ENCODE measurements at places on chromosomes 3 and 15. TPM values are rescaled to one million over a fixed set of nuclear protein-coding genes. Genes with fewer than 3 reads are reported as not detected.

GRCh38 chr3:177946936-177947335 lies 589.3 kb upstream of the KCNMB2 start:
- no peak for DNase-seq

DNA sequence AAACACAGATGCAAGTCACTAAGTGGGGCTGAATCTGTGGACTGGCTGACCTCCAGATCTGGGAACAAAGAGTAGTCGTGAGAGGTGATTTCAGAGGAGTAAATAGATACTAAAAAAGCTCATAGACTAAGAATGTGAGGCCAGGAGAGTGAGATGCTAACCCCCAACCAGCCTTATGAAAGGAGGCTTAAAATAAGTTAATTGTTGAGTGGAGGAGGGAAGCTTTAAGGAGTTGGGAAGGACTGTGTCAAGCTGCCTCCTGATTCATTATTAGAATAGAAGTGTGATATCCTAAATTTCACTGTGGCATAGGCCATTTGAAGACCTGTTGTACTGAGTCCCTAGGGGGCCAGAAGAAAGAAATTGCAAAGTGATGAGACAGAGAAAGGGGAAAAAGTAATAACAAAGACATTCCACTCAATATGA lies 107.6 kb downstream of the RBPMS2 start:
- no peak for DNase-seq

DNA sequence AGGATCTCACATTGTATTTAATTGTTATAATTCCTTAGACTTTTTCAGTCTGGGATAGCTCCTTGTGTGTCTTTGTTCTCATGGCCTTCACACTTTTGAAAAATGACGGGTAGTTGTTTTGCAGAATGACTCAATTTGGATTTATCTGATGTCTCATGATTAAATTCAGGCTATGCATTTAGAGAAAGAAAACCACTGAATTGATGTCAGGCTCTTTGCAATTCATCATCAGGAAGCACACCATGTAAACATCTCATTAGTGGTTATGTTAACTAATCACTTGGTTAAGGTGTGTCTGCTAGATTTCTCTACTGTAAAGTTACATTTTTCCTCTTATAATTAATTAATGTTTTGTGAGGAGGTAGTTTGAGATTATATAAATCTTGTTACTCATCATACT lies 8.0 kb upstream of the SLC22A13 start:
- no peak for DNase-seq

The SCAANT1 gene
- not detected for total RNA-seq

- no peak for DNase-seq
Observed at GRCh38 chr3:61520966-61521628, 40.3 kb upstream of the PTPRG start.

DNA sequence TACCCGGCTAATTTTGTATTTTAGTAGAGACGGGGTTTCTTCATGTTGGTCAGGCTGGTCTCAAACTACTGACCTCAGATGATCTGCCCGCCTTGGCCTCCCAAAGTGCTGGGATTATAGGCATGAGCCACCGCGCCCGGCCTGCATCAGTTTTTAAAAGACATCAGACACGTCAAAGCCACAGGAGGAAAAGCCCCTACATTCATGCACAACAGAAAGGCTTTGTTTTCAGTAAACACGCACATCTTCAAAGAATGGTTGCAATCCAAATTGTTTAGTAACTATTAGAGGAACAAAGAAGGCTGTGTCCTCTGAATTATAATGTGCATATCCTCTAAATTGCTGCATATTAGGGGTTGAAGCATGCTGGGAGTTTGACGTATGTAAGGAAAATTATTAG lies 53.3 kb downstream of the BTD start:
- DNase-seq = no peak

The CYP1A2 gene
- total RNA-seq = not detected

The HACD2 gene
- total RNA-seq = 22.6 TPM

DNA sequence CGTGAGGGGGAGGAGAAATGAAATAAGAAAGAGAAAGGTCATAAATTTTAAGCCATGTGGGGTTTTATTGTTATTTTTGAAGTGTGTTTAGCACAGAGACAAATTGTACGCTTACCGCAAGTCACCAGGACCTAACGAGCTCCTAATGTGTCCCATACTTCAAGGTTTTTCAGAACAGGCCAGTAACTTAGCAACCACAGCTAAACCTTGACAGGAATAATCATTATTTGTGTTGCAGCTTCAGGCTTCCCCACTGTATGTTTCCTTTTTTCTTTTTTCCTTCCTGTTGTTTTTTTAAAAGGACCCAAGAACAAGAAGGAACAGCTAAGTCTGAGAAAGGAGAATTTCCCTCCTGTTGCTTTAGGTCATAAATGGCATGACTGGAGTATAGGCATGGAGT lies 160.8 kb downstream of the TUSC7 start:
- no peak for DNase-seq

DNA sequence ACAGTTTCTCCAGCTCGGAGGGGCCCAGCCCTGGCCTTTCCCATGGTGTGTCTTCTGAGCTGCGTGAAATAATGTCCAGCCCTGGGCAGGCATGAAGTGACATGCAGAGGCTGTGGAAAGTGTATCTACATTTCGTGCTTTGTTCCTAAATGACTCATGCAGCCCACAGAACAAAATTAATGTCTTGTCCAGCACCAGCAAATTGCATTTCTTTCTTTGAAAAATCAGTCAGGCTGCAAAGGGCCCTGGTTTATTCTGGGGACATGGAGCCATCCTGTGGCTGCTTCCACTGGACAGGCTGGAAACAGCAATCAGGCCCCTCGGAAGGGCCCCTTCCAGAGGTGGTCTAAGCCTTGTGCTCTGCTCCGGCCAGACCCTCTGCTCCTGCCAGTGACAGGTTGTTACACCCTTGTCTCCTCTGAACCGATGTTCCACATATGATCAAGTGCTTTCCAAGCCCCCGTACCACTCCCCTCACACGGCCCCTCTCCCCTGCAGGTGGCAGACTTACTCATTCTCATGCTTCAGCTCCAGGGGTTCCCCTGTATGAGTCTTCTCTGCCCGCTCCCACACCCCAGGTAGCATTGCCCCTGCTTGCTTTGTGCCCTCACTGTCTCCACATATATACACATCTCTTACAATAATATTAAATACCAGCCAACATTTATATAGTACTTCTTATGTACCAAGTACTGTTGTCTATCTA lies 33.7 kb downstream of the CRYGS start:
- DNase-seq = no peak

GRCh38 chr15:69719527-69720240 lies 267.1 kb downstream of the RPLP1 start:
- no peak for DNase-seq

The CYP19A1 gene
- total RNA-seq = 3.1 TPM

GRCh38 chr3:143209715-143210059 lies 90.1 kb downstream of the CHST2 start:
- DNase-seq = no peak

- no peak for DNase-seq
Observed at GRCh38 chr3:198097048-198097447, 137.0 kb downstream of the LMLN start.

- DNase-seq = no peak
Observed at GRCh38 chr3:142105991-142106390, 43.4 kb downstream of the TFDP2 start.

The SUSD5 gene
- 273 TPM for total RNA-seq

DNA sequence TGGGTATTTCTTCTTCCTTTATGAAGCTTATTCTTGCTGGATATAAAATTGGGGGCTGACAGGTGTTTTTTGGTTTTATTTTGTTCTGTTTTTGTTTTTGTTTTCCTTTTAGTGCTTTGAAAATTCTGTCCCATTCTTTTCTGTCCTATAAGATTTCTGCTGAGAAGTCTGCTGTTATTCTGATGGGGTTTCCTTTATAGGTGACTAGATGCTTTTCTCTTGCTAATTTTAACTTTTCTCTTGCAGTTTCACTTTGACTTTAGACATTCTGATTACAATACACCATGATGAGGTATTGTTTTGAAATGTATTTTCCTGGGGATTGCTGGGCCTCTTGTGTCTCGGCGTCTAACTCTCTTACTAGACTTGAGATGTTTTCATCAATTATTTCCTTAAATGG lies 22.8 kb downstream of the TTC14 start:
- no peak for DNase-seq

DNA sequence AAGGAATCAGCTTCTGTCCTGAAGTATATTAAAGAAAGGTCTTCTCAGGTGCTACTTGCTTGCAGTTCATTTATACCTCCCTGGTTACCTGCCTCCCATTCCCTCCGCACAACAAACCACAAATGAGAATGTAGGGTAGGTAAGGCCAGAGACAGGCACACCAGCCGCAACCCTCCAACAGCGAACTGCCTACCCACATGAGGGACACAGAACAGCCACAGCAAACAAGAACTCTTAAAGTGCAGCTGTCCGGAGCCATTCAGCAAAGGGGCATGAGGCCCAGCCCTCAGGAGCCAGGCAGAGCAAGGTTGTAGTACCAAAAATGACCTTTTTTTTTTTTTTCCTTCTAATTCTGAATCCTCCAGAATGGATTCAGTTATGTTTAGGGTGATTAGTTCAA lies 52.4 kb downstream of the SPSB4 start:
- DNase-seq = no peak

The GOLGA8H gene
- total RNA-seq = 0.68 TPM

- no peak for DNase-seq
Observed at GRCh38 chr3:136602818-136603217, 149.4 kb downstream of the STAG1 start.

DNA sequence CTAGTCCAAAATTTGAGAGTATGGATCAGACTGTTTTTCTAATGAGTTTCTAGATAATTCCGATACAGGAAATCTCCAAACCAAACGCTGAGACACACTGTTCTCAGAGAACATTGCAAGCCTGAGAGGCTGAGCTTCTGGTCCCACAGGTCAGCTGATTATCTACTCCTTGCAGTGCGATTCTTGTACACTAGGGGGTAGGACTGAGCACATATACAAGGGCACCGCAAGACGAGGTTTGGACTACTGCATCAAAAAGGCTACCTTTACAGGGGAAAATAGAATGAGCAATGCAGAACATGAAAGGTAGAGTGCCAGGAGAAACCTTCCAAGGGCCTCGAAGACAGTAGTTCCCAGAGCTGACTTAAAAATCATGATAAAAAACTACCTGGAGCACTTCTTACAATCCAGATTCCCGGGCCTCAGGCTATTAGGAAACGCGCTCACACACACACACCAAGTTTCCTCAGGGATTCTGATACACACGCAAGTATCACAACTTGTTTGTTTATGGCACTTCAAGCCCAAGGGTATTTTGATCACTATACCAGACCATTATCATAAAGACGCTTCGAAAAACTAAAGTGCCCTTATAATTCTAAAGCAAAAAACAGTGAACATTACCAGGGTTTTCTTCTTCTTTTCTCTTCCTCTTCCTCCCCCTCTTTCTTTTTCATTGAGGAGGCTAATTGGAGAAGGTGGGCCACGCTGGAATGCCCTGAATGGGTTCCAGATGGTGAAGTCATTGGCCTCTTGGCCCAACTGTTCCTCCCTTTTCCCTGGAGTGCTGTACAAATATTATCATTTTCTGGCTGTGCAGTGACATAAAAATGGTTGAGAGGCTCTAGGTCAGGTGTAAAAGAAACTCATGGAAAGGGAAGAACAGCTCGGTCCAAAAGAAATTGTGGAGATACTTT lies 61.8 kb downstream of the SLC12A8 start:
- DNase-seq = no peak

The ITPKA gene
- not detected for total RNA-seq

DNA sequence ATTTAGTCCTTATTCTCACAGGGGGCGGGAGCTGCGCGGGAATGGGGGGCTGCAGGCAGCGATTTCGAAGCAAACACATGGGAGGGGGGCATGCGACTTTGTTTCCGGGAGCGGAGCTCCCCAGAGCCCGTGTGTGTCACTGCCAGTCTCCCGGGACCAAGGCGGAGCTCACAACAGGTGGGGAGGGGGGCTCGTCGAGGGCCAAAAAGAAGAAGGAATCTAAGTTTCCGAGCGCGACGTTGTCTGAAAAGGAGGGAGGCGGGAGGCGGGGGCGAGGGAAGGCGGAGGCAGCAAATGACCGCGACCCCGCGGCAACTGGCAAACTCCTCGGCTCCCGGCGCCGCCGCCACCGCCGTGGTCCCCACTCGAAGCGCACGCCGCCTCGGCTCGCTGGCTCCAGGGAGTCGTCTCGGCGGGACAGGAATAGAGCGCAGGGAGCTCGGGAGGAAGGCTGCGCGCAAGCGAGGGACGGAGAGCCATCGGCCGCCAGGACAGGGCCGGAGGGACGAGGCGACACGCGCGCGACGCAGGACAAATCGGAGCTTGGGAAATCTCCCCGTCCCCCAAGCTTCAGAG lies 1.4 kb downstream of the FOXP1 start:
- peak; percentile 38 for DNase-seq

DNA sequence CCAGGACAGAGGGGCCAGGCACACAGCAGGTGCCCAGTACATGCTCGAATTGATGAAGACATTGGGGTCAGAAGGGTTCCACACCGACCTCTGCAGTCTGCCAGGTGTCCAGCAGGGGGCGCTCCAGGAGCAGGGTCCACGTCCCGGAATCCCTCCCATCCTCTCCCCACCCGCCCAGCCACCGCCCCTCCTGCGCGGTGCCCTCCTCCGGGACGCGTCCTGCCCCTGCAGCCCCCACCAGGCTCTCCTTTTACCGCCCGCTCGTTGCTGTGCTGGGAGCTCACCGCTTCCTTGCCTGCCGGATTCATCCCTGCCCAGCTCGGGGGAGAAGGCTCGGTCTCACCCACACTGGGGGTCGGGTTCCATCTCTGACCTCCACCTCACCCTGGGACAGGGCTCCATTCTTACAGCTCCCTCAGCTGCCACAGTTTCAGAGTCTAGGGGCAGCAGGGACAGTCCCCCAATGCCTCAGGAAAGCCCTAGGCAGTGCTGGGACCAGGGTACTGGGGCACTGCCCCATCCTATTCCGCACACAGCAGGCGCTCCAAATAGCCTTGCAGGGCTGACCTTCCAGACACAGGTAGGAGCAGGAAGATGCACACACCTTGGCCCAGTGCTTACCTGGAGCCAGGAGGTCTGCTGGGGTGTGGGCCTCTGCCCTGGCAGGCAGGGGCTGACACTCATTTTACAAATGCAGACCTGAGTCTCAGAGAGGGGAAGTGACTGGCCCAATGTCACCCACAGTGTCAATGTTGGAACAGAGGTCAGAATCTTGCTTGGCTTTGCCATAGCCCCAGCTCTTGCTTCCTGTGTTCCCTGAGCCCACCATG lies 31.0 kb downstream of the GRIP2 start:
- no peak for DNase-seq

DNA sequence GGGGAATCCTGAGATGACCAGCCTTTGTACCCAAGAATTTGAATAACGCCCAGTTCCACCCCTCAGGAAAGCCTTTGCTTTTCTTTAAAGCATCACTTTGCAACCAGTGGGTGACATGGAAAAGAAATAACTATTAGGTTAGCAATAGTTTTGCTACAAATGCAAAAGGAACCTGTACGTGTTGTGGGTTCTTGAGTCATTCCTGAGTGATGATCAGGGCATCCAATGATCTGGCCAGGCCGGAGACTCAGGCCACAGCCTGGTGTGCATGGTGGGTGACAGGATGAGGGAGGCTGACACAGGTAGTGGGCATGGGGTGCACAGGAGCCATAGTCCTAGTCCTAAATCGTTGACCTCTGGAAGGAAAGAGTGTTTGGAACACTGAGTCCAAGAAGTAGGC lies 321.4 kb upstream of the IL12A start:
- no peak for DNase-seq

DNA sequence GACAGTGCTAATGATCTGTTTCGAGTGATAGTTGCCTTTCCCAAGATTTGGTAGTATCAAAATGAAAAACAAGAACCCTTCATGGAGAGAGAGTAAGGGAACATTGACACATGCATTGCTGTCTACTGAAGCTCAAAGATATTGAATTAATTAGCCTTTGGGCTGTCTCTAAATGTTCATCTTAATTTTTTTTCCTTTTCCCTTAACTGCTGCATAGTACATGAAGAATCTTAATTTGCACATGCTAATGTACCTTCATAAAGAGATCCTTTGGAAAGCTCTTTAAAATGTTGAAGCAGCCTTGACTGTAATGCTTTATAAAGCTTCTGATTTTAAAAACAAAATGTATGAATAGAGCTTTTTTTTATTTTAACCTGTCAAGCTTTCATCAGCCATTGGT lies 452.2 kb downstream of the TUSC7 start:
- DNase-seq = no peak
